ENCODE measurements at places on chromosomes 5 and 9.

DNA sequence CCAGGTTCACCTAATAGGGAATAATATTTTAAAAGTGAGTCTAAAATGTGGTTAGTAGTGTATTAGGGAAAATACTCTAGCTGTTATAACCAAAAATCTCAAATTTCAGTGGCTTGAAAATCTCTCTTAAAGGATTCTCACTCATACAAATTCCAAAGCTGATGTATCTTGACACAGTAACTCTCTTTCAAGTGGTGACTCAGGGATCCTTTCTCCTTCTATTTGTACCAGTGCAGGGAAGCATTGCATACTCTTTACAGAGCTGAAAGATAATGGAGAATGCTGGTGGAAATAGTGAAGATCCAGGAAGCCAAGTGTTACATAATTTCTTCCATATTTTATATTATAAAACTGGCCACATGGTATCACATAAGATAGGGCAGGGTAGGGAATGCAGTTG, 560.2 kb upstream of the CDH9 start:
- DNase-seq, result no peak

- DNase-seq, result no peak
Measured at GRCh38 chr5:171861381-171861780, 75.8 kb downstream of the SMIM23 start.

GRCh38 chr9:12856603-12857002, 81.8 kb downstream of the LURAP1L start:
- no peak for DNase-seq

GRCh38 chr5:39178171-39178570, 41.2 kb downstream of the FYB1 start:
- no peak for DNase-seq

- DNase-seq, result no peak
Measured at GRCh38 chr9:107816561-107817021, 327.0 kb upstream of the KLF4 start.

DNA sequence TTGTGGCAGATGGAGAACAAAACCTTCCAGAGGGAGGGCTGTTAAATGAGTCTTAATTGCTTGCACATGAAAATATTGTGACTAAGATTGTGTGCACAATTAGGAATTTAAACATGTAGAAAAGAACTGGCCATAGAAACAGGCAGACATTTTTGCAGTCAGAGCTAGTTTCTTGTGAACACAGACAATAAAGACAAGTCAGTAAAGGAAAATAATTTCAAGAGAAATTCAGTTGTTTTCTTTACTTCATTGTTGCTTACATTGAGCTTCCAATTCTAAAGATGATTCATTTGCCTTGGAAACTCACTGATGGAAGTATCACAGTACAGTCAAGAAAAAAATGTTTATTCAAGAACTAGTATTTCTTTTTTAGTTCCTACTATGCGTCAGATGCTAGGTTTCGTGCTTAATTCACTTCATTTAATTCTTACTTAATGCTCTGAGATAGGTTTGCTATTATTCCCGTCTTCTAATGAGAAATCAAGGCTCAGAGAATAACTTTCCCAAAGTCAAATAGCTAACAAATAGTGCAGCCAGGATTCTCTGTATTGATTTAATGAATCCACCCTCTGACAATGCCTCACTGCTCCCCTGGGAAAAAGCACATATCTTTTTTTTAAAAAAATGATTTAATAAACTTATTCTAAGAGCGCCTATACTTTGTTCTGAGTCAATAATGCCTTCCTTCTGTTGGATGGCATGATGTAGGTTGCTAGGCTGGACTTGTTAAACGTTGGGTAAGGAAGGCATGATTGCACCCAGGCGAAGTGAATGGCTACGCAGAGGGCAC, 581.4 kb downstream of the RAB3C start:
- no peak for DNase-seq

DNA sequence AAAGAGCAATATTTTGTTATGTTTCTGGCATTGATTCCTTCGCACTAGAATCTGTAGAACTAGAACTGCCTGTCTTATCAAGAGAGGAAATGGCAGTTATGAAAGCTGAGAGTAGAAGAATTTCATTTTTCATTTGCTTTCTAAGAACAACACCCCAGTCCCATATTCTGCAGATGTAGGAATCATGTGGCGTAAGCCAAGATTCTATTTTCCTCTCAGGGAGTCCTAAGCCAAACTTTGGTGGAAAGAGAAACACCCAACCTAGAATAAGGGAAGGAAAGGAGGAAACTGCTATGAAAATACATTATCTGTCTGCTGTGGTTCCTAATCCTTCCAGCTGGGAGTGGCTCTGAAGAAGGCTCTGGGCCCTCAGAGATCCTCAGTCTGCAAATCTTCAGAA, 1176.9 kb upstream of the C9orf72 start:
- no peak for DNase-seq

DNA sequence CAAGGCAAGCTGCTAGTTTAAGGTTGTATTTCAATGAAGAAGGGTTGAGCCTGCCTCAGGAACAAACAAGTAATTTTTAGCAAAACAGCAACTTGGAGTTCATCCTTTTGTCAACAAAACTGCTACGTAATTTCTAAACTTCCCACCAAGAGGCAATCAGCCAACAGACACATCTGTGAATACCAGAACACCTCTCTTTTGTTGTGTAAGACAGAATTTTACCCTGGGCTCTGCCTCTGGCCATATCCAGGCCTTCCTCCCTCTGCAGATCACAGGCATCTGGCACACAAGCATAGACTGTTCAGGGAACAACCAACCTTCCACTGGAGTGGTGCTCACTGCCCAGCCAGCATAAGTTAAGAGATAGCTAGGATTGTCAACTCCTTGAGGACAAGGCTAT, 409.0 kb downstream of the SPOCK1 start:
- DNase-seq, result no peak

Data from activated naive CD4-positive, alpha-beta T cell (primary cell).